Right lung (tissue), 10 donors: ENCODE measurements at places on chromosomes 11 and 22. TPM values are rescaled to one million over a fixed set of nuclear protein-coding genes. Genes with fewer than 3 reads are reported as not detected.

Gene C11orf21
- 1.7 TPM for polyA plus RNA-seq

Gene SUSD2
- 20.2 TPM for polyA plus RNA-seq

Gene ART5
- polyA plus RNA-seq: 2.1 TPM

Gene ROBO4
- 36.2 TPM for polyA plus RNA-seq

Gene OR6A2
- not detected for polyA plus RNA-seq

Gene DBX1
- polyA plus RNA-seq: not detected

Gene BAIAP2L2
- polyA plus RNA-seq: 1.4 TPM

Gene VWA5A
- 18.2 TPM for polyA plus RNA-seq

Gene KCTD14
- 8.7 TPM for polyA plus RNA-seq

Gene TPCN2
- polyA plus RNA-seq: 9.2 TPM

- DNase-seq: no peak
Measured at GRCh38 chr11:67405196-67405567, 1.3 kb downstream of the TBC1D10C start.

GRCh38 chr11:60985991-60986915 is 14.8 kb downstream of the CD6 start:
- no peak for DNase-seq

DNA sequence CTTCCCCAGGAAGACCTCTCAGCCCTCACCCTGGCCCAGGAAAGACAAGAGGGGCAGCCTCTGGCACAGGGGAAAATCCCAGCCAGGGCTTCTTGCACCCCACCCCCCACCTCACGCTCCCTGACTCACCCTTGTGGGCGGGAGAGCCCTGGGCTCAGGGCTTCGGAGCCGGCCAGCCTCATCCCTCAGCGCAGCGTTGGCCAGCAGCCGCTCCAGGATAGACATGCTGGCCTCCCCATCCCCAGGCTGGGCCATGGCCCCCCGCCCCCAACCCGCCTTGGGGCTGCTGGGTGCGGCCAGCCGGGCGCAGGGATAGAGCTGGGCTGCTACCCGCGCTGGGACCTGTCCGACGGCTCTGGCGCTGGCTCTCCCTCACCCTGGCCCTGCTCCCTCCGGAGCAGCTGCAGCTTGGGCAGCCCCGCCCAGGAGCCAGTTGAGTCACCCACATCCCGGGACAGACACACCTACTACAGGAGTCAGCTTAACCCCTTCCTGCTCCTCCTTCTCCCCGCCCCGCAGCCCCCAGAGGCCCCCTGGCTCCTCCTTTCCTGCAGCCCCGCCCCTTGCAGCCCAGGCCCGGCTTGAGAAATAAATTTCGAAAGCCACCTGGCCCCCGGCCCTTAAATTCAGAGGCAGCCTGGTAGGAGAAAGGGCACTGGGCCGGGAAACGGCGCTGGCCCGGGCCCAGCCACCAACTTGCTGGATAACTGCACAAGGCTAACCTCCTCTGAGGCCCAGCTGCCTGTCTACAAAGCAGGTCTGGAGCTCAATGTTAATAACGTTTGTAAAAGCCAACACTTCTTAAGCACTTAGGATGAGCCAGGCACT is 13.4 kb downstream of the TNKS1BP1 start:
- peak; percentile 80 for DNase-seq

DNA sequence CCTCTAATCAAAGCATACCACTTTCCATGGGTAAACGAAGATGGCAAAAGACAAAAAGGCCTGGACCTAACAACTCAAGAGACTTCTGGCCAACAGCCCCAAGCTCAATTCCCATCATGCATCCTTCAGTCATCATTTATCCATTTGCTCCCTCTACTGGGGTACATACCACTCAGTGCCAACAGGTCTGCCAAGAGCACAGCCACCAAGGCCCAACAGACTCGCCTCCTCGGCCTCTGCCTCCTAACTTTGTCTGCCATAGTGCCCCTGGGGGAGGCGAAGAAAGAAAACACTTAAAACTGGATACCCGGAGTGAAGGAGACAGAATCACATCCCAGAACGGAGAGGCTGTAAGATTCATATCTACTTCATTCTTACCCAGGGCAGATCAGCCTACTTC is 1.1 kb downstream of the HYOU1 start:
- no peak for DNase-seq

DNA sequence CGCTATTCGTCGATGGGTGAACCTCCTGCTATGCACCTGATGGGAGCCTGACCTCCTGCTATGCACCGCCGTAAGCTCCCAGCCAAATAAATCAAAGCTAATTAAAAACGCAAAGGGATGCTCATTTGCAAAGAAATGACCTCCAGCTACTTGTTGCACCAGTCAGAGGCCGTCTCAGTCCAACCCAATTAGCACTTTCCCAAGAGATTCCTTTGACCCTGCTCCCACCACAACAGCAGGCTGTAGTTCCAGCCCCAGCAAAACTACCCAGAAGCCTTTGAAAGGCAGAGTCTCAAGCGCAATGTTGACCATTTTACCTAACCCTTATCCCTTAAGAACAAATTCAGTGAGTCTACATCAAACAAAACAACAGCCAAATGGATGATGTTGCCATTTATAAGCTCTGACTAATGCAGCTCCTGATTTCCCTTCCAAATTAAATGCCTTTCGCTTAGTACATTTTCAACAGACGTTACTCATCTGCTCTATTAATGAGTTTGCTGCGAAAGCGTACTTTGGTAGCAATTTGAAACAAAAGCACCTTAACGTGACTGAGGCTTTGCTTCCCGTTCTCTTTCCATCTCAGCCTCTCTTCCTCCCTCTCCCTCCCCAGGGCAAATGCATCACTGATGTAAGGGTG is 17.2 kb upstream of the BSX start:
- DNase-seq: no peak

DNA sequence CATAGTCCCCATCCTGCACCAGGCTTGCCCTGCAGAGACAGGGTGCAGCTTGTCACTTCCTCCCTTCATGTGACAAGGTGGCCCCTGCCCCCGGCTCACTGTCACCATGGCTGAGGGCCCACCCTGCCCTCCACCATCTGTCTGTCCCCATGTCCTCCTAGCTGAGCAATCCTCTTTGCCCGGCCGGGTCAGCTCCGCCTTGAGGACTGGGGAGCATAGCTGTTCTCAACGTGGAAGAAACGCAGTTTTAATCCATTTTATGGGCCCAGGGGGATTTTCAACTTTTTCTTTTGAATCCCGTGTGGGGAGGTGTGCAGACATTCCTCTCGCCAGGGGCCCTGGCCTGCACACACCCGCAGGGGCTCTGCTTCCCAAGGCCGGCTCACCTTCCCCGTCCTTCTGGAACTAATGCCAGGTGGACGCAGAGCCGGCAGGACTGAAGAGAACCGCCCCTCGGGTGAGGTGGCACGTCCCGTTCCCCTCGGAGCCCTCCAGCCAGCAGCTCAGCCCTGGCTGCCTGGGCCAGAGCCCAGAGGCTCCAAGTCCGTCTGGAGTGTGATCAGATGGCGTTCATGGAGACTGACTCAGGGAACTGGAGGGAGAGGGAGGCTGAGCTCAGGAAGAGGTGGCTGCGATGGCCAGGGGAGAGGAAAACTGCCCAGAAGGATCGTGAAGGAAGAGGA is 1108.7 kb downstream of the BRD1 start:
- no peak for DNase-seq

- no peak for DNase-seq
Measured at GRCh38 chr11:32785262-32785661, 9.2 kb downstream of the CCDC73 start.

- DNase-seq: peak; percentile 54
Measured at GRCh38 chr22:19524170-19525115, at the start of gene CLDN5. Gene CLDN5 (minus strand): TSS chr22:19524410. CDS start chr22:19524255, 155 bp downstream.

- DNase-seq: no peak
Measured at GRCh38 chr11:705646-706438, at the start of gene EPS8L2. Gene EPS8L2 (plus strand): TSS chr11:706231. CDS start chr11:709408, 3,177 bp downstream.

DNA sequence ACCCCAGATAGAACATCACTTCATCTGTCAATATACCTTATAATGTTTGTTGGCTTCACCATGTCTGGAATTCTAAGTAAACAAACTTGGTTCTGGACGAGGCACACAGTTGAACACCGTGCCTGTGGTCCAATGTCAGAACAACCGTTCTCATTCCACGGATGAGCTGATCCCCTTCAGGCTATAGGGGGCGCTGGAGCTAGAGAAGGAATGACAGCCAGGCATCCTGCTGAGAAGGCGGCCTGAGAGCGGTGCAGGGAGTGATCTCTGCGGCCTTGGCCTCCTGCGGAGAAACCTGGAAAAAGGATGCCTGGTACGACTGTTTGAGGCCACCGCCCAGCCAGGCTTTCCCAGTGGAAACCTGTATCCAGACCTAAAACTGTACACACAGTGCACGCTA is 48.7 kb downstream of the FDX1 start:
- DNase-seq: no peak

DNA sequence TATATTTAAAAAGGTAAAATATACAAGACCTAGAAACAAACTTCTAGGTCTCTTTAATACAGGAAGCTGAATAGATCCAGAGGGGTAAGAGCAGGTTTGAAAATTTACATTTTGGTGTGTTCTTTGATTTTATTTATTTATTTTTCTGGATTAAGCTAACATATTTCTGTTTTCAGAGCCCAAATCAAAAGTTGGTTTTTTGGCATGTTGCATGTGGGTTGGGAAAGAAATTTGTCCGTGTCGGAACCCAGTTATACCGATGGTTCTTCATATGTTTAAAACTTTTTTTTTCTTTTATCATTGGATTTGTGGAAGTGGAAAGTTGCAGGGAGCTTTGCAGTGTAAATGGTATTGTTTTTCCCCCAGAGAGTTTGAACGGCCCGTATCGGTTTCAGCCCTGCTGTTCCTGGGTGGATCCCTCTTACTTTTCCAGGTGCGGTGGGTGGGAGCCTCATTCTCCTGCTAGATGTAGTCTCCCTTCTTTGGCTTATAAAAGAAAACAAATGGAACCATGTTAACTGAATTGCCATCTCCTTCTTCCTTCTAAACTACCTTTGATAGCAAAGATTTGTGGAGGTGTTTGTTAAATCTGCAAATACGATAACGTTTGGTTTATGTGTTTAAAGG is 746 bp downstream of the CTNND1 start:
- peak; percentile 29 for DNase-seq
